Hematopoietic multipotent progenitor cell (in vitro differentiated cells): ENCODE measurements at places on chromosomes 7 and 10.

DNA sequence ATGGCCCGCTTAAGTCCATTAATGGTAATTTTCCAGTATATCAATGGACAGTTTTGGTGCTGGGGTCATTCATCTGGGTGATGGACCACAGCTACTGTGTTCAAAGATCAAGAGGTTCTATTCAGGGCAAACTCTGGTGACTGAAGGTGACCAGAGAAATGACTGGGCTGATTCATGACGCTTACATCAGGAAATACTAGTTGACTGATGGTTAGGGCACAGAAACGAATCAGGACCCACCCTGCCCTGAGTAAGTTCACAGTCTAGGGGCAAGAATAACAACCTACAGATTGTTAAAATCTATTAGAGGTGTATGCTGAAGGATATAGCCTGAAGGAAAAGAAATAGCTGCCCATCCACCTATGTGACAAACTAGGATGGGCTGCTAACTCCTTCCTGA, 9.5 kb downstream of the NCAPG2 start:
- no peak for DNase-seq

GRCh38 chr7:113770146-113770738, 148.6 kb downstream of the PPP1R3A start:
- no peak for DNase-seq

DNA sequence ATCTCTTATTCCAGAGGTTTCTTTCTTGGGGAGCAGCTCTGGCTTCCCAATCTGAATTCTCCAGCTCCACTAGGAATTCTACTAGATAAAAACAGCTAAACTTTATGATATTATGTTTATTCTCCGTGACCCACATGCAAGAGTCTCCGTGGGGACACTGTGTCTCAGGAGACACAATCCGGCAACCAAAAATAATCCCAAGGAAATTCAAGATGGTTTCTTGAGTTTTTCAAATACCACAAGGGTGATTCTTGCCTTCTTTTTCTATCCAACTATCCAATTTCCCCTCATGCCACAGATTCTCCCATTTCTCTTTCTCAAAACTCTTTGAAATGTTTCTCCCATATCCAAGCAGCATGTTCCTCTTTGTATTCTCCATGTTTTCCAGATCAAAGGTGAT, 103.1 kb downstream of the FAS start:
- no peak for DNase-seq

DNA sequence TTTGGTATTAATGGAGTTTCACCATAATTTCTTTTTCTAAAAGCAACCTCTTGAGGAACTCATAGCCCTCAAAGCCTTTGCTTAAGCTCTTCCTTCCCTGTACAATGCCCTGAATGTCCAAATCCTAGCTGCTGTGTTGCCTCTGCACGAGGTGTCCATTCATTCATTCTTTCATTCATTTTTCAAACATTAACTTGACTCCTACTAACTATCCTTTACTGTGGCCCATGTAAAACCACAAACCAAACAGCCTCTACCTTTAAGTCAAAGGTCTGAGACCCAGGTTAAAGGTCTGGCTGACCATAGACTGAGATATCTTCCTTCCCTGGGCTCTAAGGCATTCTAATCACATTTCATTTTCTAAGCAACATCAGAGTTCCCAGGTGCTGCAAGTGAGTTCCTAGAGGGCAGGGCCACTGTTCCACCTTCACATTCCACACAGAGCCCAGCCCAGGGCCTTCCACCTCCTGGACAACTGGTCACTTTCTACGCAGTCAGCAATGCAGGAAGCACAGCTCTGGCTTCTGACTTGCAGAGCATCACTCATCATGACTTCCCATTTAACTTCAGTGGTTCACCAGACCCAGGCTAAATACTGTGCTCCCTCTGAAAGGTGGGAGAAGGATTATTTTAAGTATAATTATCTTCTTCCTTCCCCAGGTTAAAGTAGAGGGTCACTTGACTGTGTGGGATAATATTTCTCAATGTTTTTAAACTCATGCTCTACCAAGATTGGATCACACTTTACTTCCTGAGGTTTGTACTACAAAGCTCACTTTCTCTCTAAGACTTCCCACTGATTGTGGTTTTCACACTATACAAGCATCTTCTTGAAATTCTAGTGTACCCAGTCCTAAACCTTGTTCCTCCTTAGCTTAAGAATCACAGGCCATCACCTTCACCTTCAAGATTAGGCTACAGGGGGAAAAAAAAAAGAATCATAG, 19.1 kb downstream of the ATXN7L1 start:
- no peak for DNase-seq

- DNase-seq, result no peak
Observed at GRCh38 chr7:41921453-41921981, 218.6 kb upstream of the INHBA start.

DNA sequence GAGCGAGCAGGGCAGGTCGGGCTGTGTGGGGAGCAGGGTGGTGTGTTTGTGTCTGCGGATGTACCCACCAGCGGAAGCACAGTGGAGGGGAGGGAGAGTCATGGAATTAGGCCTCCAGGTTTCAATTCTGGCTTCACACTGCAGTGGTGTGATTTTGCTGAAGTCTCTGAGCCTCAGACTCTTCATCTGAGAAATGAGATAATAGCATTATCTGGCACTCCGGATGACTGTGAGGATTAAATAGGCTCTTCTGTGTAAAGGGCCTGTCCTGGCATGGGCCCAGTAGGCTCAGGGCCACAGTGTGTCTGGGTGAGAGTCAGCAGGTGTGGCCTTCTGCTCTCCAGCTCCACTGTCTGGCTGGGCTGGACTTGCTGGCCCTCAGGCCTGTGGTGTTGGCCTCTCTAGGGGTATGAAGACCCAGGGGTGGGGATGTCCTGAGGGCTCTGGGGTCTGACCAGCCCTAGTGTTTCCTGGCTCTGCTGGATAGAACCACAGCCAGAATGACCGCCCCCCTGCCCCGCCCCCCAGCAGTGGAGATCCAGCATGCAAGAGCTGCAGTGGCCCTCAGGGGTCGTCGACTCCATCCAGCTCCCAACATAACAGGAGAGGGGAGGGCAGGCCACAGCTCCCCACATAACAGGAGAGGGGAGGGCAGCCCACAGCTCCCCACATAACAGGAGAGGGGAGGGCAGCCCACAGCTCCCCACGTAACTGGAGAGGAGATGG, 178.6 kb downstream of the RPS24 start:
- DNase-seq, result no peak

DNA sequence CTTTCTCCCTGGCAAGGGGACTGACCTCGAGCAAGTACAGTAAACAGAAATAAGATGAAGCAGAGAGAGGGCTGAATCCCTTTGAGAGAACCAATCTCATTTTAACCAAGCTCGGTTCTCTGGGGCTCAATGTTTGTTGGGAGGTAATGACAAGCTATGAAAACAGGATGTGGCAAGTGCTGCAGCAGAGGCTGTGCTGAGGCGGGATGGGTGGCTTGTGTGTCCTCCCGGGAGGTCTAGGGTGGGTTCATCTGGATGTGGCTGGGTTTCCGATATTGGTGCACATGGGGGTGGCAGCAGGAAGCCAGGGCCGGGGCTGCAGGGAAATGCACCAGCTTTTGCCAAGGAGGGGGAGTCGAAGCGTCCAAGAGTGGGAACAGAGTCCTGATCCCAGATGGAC, 84.5 kb downstream of the AOAH start:
- DNase-seq, result peak; percentile 82

- DNase-seq, result no peak
Observed at GRCh38 chr7:105028004-105028403, 14.0 kb downstream of the KMT2E start.

DNA sequence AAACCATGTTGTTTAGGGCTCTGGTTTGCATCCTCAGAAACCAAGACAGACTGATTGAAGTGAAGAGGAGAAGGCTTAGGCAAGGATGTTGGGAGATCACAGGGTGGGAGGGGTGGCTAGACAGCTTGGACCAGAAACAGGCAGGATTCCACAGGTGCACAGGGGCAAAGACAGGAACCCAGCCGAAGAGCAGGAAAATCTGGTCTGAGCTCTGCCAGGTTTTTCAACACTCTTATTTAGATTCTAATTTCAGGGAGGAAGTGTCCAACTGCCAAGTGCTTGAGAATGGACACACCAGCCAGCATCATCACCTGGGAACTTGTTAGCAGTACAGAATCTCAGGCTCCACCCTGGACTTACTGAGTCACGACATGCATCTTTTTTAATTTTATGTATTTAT, 93.8 kb downstream of the MARCHF5 start:
- DNase-seq, result no peak

DNA sequence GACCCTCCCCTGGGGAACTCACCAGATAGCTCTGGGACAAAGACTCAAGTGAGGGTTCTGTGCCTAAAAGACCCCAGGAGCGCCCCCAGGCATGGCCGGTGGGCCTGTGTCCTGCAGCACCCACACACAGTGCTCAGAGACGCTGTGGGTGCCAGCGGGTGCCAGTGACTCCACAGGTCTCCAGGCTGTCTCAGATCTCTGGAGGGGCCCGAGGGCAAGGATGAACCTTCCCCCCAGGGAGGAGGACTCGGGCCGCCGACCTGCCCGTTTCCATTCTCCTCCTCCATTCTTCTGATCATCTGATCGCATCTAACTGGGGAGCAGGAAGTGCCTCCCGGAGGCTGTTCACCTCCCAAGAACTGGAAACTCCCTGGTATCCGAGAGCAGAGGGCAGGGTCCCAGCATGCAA, 980 bp downstream of the ADAM8 start:
- peak; percentile 44 for DNase-seq

DNA sequence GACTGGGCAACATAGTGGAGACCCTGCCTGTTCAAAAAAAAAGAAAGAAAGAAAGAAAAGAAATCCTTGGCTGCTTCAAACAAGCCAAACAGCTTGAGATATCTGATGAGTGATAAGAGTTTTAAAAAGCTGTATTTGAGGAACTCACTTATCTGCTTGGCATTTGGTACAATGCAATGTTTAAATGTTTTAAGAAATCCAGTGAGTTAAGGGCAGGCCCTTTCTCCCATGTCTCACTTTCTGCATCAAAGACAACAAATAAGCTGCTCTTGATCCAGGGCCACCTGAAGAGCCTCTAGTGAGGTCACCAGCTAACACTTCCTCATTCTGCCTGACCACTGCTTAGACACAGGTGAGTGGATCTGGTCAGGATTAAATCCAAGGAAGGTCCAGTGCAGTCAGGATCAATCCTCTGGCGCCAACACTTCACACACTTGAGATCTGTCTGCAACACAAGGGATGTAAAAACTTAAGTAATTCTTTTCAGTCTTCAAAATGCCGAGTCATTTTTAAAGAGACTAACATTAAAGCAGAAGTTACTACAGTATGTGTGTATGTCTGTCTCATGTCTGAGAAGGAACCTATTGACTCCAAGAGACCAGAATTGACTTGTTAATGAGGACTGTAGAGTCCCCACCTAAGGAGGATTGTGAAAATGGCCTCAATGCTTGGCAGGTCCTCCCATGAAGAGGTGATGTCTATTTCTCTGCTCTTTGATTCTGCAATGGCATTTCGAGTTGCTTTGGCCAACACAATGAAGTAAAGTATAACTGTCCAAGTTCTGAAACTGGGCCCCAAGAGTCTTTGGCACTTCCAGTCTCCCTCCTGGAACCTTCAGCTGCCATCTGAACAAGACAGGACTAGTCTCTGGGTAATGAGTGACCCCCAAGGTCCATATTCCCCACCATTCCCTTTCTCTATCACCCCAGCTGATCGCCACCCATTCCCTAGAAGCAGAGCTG, 43.1 kb downstream of the CREB3L2 start:
- peak; percentile 37 for DNase-seq

GRCh38 chr10:73251683-73252444, 580 bp downstream of the MRPS16 start:
- no peak for DNase-seq

DNA sequence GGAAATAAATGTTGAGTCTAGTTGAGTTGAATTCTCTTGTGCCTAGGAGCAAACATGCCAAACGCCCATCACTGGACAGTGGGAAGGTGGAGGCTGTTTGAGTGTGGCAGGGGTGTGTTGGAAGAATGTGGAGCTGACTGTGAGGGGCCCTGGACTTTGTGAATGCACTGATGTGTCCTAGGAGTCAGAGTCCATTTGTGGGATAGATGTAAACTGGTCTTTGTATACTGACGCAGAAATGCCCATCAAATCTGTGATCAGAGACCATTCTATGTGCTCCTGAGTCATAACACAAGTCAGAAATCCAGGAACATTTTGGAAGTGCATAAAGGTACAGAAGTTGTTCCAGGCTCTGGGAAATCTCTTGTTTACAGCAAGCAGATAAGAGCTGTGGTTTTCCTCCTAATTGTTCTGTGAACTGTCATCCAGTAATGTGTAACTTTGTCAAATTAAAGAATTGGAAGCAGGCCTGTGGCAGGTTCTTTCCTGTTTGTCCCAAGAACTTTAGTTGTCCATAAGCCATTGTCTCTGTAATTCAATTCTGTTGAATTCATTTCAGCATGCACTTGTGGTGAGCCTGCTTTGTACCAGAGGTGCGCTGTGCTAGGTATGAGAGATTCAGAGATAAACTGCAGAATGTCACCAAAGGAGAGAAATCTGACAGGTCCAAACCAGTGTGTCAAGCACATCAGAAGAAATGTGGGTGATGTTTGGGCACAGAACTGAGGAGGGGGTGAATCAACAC, 7.6 kb downstream of the PRXL2A start:
- DNase-seq, result no peak

DNA sequence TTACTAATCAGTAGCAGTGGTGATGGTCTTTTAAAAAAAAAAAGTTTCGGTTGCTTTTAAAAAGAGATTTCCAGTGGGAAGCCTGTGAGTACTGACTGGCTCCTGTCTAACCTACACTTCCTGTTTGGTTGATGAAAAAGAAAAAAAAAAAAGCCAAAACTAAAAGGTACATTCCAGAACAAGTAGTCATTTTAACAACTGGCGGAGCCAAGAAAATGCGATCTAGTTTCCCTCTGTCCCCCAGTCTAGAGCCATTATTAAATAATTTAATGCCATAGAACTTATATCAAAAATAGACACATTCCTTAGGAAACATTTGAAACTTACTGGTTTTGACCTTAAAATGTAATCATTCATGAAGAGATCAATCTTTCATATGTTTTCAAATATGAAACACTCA, 254.2 kb upstream of the C7orf33 start:
- DNase-seq, result no peak

- no peak for DNase-seq
Observed at GRCh38 chr10:43336641-43337318, 34.7 kb upstream of the FXYD4 start.

GRCh38 chr10:28969413-28969812, 292.1 kb downstream of the BAMBI start:
- DNase-seq, result no peak

DNA sequence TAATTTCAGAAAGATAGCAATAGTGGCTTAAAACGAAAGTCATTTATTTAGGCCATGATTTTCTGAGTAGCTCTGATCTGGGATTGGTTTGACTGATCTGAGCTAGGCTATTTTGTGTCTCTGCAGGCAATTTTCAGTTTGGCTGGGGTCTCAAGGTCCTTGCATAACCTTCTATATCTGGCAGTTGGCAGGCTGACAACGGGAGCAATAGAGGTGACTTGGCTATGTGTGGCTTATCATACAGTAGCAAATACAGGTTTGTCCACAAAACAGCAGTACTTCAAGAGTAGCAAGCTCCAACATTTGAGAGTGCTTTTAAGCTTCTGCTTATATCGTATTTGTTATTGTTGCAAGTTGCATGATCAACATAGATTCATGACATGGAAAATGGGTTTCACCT, 1167.3 kb upstream of the CELF2 start:
- no peak for DNase-seq

GRCh38 chr7:106485031-106485551, 175.9 kb downstream of the CCDC71L start:
- no peak for DNase-seq
